ENCODE measurements at places on chromosomes 6 and 20. TPM values are rescaled to one million over a fixed set of nuclear protein-coding genes. Genes with fewer than 3 reads are reported as not detected.

- H3K4me3 ChIP-seq = no peak overlapping the region
- peaks cover 2% of the 10 kb centered on the region for H3K4me1 ChIP-seq
- no peaks in the 10 kb centered on the region for H3K36me3 ChIP-seq
These were observed 8.6 kb downstream of the VNN2 start for GRCh38 chr6:132749111-132749510.

DNA sequence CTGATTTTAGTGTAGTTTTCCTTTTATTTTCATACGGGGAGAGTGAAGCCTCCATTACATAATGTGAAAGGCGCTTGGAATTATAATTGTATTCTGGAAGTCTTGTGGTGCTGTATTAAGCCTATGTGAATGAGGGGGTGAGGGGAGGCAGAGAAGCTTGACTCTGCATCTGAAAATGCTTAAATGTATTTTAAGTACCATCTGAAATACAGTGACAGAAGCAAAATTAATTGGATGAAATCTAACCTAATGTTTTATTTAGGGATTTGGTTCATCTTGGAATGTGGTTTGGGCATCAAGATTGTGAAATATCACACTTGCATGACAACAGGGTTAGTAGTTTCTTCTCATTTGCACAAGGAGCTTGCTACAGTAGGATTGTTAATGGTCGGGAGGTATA lies 41.2 kb downstream of the TMEM200A start:
- no peak overlapping the region for H3K27ac ChIP-seq
- no peaks in the 10 kb centered on the region for H3K27me3 ChIP-seq
- no peaks in the 10 kb centered on the region for H3K36me3 ChIP-seq
- no peak for DNase-seq
- no peak overlapping the region for H3K4me3 ChIP-seq

DNA sequence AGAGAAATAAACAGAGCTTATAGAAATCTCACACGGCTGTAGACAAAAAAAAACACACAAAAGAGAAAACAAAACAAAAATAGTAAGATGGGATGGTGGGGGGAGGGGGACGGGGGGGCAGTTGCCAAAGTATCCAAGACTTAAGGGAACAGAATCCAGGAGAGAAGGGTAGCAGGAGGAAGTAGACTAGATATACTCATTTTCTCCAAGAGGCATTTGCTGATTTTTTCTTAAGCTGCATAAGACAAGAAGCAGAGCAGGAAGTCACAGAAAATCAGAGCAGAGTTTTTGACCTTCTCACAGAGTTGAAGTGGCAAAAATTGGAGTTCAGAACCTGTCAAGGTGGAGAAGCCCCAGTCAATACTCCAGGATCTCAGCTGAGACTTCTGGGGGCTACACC lies 237.7 kb downstream of the HIVEP2 start:
- DNase-seq = no peak
- no peak overlapping the region for H3K4me3 ChIP-seq
- no peaks in the 10 kb centered on the region for H3K27me3 ChIP-seq
- H3K27ac ChIP-seq = no peak overlapping the region
- H3K36me3 ChIP-seq = no peaks in the 10 kb centered on the region

- no peak overlapping the region for H3K4me3 ChIP-seq
- peaks cover 31% of the 10 kb centered on the region for H3K4me1 ChIP-seq
- DNase-seq = no peak
These were observed 41.0 kb downstream of the GNAS start for GRCh38 chr20:58893355-58894120.

Gene ELOVL4
- total RNA-seq = not detected

Gene UBR2
- total RNA-seq = 32.9 TPM

Gene CD24
- total RNA-seq = 14.2 TPM

Gene MOCS1
- 6.7 TPM for total RNA-seq

Gene DEFB124
- total RNA-seq = not detected
